T47D (cell line): ENCODE measurements at places on chromosomes 3 and 15.

DNA sequence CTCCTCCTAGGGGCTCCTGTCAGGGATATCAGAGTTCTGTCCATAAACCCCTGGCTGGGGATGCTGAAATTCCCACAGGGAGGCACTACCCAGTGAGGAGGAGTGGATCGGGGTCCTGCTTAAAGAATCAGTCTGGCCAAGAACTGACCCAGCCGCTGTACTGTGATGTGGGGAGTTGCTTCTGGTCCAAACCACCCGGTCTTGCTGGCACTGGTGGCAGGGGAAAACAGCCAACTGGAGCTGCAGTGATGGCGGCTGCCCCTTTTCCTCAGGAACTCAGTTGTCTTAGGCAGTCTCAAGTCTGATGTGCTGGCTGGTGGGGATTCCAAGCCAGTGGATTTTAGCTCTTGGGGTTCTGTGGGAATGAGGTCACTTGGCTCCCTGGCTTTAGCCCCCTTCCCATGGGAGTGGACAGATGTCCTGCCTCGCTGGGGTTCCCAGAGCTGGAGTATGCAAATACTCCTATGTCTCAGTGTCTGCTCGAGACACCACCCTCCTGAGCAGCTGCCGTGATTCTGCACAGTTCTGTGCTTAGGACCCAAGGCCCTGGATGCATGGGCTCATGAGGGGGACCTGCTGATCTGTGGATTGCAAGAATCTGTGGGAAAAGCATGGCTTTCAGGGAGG is 97.1 kb downstream of the SLC25A26 start:
- no peak for DNase-seq

DNA sequence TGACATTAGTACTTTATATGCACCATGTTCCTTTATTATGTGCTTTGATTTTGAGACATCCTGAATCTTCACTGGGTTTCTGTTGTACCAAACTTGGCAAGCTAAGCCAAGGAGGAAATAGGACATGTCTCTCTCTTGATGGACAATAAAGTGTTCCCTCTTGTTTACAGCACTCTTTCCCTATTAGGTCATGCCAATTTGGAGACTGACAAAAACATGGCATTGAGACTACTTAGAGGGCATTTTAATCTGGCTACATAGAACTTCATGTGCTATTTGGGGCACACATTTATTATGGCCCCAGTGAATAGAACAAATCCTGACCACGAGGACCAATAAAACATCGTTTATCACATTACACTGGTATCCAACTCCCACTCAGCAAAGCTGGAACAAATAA is 85.3 kb upstream of the TNFSF10 start:
- no peak for DNase-seq

DNA sequence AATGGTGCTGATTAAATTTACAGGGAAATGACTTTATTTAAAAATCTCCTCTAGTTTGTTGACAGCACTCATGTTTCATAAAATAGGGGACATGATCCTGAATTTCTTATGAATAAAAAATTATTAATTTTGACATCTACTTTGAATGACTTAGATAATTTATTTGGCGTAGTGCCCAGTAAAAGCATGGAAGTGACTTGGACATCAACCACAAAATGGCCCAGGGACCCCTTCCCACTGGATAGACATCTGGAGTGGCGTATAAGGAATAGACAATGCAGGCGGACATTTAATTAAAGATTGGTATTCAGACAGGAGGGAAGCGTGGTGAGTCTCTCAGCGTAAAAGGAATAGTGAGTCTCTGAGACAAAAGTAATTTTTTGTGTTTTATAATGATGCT is 79.8 kb downstream of the ADAMTSL3 start:
- no peak for DNase-seq

- no peak for DNase-seq
Observed at GRCh38 chr15:36403351-36403750, 176.1 kb upstream of the CDIN1 start.

DNA sequence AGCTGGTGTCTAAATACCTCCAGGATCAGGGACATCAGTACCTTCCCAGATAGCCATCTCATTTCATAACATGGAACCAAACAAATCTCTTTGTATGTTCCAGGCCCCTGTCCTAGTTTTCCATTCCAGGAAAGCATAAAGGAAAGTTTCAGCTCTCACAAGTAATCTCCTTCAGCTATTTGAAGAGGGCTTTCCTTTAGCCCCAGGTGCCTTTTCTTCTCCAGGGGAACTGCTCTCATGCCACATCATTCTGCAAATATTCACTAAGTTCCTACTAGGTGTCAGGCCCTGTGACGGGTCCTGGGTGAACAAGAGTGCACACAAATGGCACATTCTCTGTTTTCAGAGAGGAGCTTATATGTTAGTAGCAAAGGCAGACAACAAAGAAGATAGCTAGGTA is 136.1 kb downstream of the ADAMTS9 start:
- no peak for DNase-seq

DNA sequence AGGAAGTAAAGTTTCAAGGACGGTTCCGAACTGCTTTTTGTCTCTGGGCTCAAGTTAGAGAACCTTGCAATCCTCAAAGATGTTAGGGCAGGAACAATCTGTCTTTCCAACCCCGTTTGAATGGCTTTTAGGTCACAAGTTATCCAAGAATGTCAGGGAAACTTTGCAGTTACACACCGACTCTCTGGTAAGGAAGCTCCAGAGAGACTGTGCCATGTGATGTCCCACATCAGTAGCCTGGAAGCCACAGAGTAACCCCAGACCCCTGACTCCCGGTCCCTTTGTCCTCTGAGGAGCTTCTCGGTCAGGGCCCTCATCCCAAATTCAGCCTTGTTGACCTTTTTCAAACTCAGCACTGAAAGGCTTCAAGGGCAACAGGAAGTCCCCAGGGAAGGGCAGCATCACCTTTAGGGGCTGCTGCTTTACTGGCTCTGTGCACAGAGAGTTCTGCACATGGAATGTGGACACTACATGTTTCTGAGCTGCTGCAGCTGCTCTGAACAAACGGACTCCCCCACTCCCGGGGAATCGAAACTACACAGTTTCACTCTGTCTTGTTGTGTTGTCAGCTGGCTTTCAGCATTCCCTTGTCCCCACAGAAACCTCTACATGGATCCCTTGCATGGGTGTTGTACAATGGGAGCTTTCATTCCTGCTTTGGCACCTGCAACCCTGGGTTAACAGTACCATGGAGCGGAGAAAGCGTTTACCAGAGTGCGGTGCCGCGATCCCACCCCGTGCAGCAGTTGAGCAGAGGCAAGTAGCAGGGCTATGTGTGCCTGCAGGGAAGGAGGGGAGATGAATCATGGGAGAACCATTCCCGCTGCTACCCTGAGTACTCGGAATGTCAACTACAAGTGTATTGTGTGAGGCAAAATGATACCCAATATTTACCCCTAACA is 408.2 kb upstream of the THBS1 start:
- DNase-seq, result no peak

- peak; percentile 85 for DNase-seq
Observed at GRCh38 chr15:74988007-74988800, 7.2 kb upstream of the SCAMP5 start.

GRCh38 chr15:84402856-84403608 is 167.5 kb downstream of the GOLGA6L4 start:
- no peak for DNase-seq

DNA sequence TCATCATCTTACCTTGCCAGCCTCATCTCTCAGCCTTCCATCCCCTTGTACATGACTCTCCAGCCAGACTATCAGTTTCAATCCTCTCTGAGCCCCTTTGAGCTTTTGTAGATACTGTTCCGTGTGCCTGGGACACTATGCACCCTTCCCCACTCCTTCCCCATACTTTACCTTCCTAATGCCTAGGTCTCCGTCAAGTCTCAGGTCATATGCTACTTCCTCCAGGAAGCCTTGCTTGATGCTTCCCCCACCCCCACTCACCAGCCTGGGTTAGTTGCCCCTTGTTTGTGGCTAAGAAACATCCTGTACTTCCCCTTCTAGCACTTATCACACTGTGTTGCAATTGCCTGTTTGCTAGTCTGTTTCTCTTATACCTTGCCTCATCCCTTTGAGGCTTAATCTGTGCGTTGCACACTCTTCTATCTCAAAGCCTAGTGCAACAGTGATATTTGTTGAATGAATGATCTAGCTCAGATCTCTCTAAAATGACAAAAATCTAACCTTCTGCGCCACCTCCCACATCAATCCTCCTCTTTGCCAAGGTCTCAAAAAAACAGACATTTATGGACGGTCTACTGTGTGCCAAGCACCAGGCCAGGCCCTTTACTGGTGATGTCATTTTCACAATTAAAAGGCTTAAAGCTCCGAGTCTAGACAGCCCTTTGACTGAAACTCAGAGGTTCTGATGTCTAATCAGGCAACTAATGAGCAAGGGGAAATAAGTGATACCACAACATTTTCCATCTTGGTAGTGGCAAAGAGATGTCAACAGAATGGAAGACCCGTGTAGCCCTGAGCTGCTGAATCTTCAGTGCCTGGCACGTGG is 6.5 kb upstream of the USP3 start:
- no peak for DNase-seq

GRCh38 chr15:85681386-85681785 is 113.3 kb downstream of the KLHL25 start:
- DNase-seq, result no peak

GRCh38 chr3:72753495-72753894 is 94.8 kb downstream of the SHQ1 start:
- DNase-seq, result no peak
